KBM-7 (cell line): ENCODE measurements at places on chromosomes 4 and X.
A peak's percentile ranks its signal among the peaks of the same experiment; 100 is the strongest.

- peak; percentile 3 for DNase-seq
These were observed 173.0 kb upstream of the PCDH18 start for GRCh38 chr4:137705171-137705783.

- DNase-seq: no peak
These were observed 859.3 kb upstream of the AADAT start for GRCh38 chr4:170949084-170949483.

DNA sequence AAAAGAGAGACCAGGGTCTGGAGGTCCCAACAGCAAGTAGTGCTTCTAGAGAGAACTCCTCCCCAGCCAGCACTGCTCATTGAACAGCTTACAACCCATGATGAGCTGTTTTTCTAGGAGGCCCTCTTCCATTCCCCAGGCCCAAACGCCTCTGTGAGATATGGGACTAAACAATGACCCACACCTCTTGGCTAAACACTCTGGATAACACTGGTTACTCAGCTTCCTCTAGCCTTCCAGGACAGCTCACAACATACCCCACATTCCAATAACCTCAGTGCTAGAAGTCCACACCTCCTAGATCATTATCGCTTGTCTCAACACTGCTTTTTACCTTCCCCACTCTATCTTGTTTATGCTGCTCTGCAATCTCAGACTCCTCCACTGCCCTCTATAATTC lies 35.4 kb upstream of the PGRMC2 start:
- DNase-seq: no peak

GRCh38 chrX:123673813-123674212 lies 59.0 kb downstream of the THOC2 start:
- DNase-seq: no peak

GRCh38 chr4:41256740-41257256 lies at the start of gene UCHL1:
Gene UCHL1, plus strand, starts transcription at chr4:41256928. Its CDS starts 49 bp downstream, at chr4:41256977.
- peak; percentile 87 for DNase-seq

GRCh38 chr4:6472387-6473263 lies at the start of gene PPP2R2C:
Gene PPP2R2C, minus strand, starts transcription at chr4:6472614. Its CDS starts 385 bp downstream, at chr4:6472229.
- DNase-seq: no peak

DNA sequence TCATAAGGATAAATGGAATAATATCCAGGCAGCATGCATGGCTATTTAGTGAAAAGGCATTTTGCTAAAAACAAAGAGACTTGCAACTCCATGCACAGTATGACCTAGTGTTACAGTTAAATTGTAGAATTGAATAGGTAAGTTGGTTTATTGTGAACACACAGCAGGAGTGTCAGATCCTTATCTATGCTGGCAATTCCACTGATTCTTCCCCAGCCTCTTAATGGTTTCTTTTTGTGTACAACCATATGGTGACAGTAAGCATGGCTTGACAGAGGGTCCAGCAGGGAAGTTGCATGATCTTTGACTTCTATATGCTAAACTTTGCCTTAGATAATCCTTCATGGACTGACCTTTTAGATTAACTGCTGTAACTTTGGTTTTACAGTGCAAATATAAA lies 936.6 kb upstream of the EPHA5 start:
- DNase-seq: no peak
